ENCODE measurements at places on chromosomes 13 and 19.
A peak's percentile ranks its signal among the peaks of the same experiment; 100 is the strongest.

GRCh38 chr13:84553227-84553626 is 671.0 kb upstream of the SLITRK1 start:
- DNase-seq = no peak

DNA sequence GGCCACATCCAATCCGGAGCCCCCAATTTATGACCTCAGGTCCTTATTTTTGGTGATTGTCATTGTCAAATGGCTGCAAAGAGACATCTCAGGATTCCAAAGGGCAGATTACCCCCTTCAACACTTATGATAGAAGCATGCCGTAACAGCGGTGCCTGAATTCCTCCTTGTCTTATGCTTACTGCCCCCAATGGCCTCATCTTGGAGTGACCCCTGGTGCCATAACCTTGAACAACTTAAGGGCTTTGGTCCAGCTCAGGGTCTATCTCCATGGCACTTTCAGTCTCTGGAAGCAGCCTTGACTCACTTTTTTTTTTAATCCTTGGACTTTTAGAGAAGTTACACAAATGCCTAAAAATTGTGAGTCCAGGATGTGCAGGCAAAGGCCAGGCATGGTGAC is 171.6 kb upstream of the ZNF507 start:
- no peak for DNase-seq

- DNase-seq = no peak
These were observed 249.2 kb downstream of the ZNF536 start for GRCh38 chr19:30621326-30621920.

DNA sequence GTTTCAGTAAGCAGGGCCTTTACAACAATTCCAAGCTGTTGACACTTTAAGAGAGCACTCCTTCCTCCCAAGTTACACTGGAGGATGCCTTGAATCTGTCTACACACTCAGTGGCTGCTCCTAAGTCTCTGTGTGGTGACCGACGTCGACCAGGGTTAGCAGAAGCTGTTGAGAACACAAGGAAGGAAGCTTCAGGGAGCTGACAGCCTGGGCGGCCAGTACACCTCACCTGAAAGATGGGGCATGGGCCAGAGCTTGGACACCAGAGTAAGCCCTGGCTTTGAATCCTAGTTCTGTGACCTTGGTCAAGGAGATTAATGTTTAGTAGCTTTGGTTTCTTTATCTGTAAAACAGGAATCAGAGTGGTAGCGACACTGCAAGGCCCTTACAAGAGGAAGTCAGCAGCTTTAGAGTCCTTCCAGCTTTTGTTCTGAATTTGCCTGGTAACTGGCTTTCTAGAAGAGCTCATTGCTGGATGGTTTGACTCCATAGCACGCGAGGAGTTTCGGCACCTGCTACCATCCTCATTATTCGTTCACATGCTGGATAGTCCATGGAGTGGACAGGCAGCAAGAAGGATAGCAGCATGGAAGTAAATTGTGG is 214.2 kb downstream of the FGF9 start:
- no peak for DNase-seq

DNA sequence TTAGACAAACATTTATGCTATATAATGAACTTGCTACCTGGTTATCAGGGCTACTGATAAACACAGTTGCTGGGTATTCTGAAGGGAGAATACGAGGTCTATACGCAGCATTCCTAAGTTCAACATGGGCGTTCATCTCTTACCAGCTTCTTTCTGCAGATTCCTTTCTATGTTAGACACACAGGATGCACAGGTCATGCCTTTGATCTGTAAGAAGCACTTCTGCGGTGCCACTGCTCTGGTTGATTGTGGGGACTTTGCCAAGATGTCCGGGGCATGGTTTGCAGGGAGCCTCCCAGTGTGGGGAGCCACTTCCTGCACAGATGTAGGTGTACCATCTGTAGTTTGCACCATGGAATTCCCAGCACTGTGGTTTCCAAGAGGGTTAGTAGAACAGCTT is 40.9 kb downstream of the ATP7B start:
- no peak for DNase-seq

DNA sequence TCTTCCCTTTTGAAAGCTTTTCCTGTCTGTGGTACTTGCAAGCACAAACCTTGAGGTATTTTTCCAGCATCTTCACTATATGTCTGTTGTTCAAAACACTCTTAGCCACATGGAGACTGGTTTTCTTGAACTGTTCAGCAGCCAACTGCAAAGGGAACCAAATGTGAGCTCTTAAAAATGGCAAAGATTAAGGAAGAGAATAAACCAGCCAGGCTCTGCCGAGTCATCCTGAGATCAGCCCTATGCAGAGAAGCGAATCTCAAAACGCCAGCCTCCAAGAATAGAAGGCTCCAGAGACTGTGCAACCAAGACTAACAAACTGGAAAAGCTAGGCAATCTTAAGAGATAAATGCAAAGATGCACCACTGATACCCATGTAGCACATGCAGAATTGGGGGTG is 20.7 kb downstream of the AKAP8 start:
- DNase-seq = no peak

DNA sequence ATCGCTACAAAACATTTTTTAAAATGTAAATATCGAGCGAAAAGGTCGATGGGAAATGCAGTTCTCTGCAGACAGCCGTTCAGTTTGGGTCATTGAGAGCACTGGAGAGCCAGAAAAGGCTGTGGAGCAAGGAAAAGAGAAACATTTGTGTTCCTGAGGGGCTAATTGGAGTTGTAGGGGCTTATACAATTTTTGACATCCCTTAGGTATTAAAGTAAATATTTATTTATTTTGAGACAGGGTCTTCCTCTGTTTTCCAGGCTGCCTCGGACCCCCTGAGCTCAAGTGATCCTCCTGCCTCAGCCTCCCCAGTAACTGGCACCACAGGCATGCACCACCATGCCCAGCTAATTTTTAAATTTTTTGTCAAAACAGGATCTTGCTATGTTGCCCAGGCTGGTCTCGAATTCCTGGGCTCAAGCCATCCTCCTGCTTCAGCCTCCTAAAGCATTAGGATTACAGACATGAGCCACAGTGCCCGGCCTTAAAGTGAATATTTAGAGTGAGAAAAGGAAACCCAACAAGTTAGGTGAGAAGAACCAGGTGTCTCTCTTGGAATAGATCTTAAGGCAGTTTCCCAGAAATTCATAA is 825 bp upstream of the YIF1B start:
- no peak for DNase-seq

DNA sequence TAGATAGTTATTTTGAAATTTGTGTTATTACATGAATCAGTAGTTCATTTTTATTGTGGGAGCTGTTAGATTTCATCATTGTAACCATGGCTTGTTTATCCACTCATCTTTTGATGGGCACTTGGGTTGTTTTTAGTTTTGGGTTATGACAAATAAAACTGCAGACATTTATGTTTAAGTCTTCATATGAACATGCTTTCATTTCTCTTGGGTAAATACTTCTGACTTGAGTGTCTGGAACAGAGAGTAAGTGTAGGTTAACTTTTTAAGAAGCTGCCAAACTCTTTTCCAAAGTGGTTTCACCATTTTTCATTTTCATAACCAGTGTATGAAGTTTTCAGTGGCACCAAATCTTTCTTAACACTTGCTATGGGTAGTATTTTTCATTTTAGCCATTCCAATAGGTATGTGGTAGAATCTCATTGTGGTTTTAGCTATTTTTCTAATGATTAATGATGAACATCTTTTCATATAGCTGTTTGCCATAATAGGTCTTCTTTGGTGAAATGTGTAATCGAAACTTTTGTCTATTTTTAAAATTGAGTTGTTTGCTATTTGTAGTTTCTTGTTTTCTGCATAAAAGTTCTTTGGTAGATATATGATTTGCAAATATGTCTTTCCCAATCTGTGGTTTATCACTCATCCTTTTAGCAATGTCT is 17.9 kb downstream of the SLAIN1 start:
- no peak for DNase-seq

DNA sequence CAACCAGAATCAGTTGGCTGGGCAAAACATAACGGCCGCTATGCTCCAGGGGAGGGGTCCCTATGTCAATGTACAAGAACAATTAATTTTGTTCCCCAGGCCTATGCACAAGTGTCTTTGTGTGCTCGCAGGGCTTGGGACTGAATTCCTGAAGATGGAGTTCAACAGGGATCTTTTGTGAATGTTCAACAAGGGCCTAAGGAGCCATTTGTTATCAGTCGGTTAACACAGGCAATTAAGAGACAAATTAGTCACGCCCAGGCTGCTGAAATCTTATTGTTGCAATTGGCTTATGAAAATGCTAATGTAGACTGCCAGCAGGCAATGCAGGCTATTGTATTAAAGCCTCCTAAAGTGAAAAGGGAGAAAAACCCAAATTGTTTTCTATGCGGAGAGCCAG is 117.5 kb downstream of the ZNF429 start:
- no peak for DNase-seq

- no peak for DNase-seq
These were observed 35.4 kb downstream of the KL start for GRCh38 chr13:33051632-33052031.

- DNase-seq = peak; percentile 65
These were observed 6.8 kb downstream of the ELL start for GRCh38 chr19:18514800-18515682.

DNA sequence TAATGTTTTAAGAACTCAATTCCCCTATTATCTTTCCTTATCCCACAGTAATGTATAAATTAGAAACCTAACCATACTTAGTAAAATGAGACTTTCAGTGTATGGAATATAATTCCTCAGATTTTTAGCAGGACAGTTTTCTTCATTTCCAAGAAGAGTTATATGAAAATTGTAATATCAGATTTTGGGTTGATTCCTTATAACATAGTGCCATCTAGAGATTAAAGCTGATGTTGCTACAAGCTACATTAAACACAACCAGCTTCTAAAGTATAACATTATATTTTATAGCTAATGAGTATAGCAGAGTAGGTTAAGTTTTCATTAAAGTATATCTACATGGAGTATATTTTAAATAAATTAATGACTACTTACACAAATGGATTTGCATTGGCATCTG is 99.7 kb upstream of the MIR17HG start:
- no peak for DNase-seq

DNA sequence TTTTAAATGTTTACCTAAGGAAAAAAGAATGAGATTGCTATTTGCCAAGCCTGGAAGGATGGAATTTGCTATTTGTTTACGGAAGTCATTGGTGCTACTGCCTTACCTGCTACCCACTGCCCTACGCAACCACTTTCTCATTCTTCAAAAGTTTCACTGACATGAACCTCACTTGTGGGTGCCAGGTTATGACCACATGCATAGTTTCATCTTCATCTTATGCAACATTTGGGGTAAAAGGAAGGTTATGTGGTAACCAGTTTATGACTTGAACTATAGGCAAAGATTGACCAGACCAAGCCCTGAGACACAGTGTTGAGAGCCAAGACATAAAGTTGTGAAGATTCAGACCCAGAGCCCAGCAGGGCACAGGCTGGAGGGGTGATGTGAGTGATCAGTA is 142.5 kb downstream of the LACC1 start:
- no peak for DNase-seq

GRCh38 chr13:35727881-35728280 is 251.4 kb upstream of the MAB21L1 start:
- no peak for DNase-seq

GRCh38 chr13:30997697-30998096 is 65.2 kb downstream of the TEX26 start:
- DNase-seq = no peak

DNA sequence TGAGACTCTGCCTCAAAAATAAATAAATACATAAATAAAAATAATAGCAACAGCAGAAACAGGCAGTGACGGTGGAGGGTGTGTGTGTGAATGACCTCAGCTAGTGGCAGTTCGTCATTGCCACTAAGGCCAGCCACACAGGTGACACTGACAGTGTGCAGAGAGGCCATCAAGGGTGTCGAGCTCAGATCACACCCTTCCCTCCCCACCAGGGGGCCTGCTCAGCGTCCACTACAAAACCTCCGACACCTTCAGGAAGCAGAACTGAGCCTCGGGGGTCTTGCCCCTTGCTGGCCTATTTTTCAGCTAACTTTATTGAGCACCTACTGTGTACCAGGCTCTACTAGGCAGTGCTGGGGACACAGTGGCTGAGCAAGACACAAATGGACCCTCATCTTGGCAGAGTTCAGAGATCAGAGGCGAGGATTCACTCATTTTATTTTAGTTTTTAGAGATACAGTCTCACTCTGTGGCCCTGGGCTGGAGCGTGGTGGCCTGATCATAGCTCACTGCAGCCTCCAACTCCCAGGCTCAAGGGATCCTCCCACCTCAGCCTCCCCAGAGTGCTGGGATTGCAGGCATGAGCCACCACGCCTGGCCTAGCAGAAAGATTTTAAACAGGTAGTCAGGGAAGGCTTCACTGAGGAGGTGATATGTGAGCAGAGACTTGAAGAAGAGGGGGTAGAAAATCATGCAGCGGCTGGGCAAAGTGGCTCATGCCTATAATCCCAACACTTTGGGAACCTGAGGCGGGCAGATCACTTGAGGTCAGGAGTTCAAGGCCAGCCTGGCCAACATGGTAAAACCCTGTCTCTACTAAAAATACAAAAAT is 30.3 kb upstream of the SEMA6B start:
- no peak for DNase-seq

GRCh38 chr19:40035996-40036395 is 20.0 kb downstream of the ZNF780B start:
- no peak for DNase-seq

GRCh38 chr19:47095476-47096099 is 18.0 kb downstream of the ZC3H4 start:
- no peak for DNase-seq

DNA sequence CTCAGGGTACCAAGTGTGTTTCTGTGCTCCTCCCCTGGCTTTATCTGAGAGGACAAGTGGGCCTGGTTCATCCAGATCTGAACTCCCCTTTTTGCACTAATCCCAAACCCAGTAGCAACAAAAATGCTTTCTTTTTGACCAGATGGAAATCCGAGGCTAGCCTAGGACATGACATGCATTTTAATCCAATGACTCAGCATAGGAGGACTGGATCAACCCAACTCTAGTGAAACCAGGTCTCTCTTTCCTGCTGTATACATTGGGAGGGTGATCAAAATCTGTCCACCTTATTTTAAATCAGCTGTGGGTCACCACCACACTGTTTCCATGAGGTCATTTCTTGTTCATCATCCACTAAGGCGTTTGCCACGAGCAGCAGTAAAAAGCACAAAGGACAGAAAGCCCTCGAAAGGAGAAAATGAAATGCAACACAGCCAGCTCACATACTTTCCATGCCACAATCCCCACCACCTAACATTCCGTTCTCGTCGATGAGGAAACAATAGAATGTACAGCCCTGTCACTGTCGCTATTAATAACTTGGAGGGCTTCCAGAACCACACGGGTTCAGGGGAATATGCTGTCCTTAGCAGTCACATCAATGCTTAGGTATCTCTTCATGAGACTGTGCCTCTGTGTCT is 543.0 kb downstream of the IRS2 start:
- no peak for DNase-seq

DNA sequence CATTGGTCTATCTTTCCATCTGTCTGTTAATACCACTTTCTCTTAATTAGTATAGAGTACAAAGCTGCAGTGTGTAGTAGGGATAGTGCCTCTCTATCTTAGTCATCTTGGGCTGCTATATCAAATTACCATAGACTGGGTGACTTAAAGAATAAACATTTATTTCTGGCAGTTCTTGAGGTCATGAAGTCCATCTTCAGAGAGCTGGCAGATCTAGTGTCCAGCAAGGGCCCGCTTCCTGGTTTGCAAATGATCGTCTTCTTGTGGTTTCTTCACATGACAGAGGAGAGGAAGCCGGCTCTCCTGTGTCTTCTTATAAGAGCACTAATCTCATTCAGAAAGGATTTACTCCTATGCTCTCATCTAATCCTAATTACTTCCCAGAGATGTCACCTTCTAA is 6.1 kb downstream of the ZNF700 start:
- DNase-seq = no peak

GRCh38 chr13:25762795-25763377 is 288.9 kb downstream of the SHISA2 start:
- DNase-seq = peak; percentile 7

All from CD4-positive, alpha-beta T cell treated with Interleukin-4 for 4 hours (primary cell).